Stimulated activated CD8-positive, alpha-beta memory T cell treated with anti-CD3 and anti-CD28 coated beads, Interleukin-4, amount 100 ng/mL, for 1 hour (primary cell): ENCODE measurements at places on chromosomes 2 and 18.

DNA sequence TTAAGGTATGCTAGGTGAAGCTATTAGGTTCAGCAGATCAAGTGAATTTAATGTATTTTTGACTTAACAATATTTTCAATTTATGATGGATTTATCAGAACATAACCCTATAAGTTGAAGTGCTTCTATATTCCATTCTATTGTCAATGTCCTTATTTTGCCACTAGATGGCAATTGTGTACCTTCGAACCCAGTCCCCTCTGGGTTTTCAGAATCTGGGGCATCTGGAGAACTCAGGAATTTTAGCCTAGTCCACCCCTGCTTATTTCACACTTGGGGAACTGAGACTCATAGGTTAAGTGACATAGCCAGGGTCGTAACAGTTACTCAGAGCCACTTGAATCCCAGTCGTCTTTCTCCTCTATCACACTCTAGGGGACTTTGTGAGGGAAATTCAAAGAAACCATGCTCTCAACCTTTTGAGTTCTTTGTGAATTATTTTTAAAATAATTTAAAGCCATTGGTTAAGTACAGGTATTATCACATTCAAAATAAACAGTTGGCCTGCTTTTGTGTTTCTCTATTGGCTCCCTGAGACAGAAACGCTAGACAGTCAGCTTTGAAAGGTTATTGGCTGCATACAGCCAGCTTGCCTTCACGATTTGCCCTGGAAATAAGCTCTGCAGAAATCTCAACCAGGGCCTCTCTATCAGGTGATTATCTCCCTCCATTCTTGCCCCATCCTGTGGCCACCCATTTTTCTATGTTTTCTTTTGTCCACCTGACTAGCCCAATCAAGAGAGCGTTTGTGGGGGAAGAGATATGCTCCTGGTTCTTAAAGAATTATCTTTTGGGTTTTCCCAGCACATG lies 145.0 kb downstream of the TTC27 start:
- no peak for DNase-seq

GRCh38 chr18:73749304-73749703 lies 398.3 kb downstream of the FBXO15 start:
- DNase-seq, result no peak

GRCh38 chr2:4370422-4371090 lies 667.2 kb downstream of the DCDC2C start:
- DNase-seq, result no peak

DNA sequence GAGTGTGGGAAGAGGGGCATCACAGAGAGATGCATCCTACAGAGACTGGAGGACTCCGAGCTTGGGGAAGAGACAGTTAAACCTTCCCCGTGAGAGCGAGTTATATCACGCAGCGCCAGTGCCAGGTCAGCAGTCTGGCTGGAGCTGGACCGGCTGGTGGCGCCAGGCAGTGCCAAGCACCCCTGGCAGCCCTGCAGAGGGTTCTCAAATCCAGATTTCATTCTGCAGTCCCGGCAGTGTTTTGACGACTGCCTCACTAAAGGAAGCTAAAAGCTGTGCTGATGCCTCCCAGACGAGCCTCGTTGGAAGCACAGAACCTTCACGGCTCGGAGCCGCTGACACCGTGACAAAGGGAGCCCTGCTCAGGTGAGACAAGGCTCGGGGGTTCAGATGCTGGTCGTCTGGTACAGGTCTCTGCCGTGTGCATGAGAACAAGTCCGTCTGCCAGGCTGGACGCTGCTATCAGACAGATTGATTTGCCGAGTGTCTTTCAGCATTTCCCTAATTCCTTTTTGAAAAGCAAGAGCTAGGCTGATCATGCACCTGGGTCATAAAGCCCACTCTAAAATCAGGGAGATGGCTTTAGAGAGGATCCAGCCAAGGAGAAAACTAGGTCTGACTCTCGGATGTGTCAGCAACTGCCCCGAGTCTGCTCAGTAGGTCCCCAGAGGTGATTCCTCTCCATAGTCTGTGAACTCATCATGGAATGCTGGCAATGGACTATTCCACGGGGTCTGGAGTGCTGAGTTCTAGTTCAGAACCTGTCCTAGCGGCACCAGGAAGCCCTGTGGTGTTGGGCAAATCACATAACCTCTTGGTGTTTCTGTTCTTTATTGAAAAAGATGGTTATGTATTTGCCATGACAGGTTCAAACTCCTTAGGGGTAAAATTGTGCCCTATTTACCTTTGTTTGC lies 240.6 kb downstream of the SOX11 start:
- DNase-seq, result no peak
